ENCODE measurements at places on chromosomes 6 and 20.

DNA sequence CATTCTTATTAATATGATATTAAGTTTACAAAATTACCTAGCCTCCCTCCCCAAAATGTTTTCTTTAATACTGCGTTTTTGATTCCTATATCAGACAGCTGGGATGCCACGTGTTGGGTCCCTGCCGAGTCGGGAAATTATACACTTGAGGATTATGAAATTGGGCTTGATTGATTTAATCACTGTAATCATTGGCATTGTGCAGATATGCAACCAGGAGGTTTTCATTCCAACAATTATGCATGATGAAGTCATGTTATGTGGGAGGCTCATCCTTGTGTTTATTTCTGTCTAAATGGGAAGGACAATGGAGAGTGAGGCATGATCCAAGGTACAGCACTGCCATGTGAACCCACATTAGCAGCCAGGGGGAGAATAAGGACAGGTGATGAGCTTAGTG, 30.6 kb upstream of the RIPOR2 start:
- DNase-seq = peak; percentile 18

DNA sequence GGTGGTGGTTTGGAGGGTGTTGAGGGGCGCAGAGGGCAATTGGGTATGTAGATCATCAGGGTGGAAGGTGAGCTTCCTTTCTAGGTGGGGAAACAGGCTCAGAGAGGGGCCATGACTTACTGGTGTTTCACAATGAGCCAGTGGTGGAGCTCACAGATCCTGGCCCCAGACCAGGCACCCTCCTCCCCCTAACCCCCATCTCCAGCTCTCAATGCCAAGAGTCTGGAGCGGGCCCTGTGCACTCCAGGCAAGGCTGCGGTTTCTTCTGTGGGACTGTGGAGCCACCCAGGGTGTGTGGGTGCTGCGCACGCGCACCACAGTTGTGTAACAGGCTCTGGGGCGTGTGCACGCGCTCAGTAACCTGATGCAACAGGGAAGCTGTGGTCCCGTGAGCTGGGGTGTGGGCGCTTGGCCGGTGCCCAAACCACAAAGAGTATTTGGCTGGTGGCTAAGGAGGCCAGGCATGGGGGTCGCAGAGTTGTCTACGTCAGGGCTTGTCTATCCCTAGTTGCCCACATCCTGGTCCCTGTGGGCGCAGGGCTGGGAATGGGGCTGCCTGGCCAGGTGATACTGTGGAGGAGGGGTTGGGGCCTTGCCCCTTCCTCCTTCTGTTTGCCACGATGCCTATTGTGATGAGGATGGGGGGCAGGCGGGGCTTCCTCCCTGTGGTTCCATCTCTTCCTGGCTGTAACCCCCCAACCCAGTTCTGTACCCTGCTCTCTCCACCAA, 37.5 kb upstream of the MRPS18A start:
- peak; percentile 91 for DNase-seq

GRCh38 chr20:208942-209566, 18.0 kb upstream of the DEFB129 start:
- peak; percentile 52 for DNase-seq

DNA sequence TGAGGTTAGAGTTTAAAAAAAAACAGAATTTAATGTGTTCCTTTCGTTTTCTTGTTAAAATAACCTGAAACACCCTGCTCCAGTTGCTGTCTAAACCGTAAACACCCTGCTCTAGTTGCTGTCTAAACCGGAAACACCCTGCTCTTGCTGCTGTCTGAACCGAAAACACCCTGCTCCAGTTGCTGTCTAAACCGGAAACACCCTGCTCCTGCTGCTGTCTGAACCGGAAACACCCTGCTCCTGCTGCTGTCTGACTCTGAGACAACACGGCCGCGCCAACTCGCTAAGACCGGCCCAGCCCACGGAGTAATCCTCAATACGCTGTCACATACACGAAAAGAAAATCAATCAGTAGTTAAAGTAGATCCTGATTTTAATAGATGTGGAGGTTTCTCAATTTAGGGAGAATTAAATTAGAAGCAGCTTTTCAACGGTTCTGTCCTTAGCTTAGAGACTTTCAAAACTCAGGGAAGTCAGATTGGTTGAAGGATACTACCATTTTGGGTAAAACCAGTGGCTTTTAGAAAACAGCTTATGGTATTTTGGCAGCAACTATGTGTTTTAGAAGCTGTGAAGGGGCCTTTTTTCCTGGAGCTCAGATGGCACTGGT, 98.3 kb downstream of the RAMACL start:
- DNase-seq = peak; percentile 7

- DNase-seq = no peak
Measured at GRCh38 chr6:31386977-31387376, 16.4 kb upstream of the MICA start.

DNA sequence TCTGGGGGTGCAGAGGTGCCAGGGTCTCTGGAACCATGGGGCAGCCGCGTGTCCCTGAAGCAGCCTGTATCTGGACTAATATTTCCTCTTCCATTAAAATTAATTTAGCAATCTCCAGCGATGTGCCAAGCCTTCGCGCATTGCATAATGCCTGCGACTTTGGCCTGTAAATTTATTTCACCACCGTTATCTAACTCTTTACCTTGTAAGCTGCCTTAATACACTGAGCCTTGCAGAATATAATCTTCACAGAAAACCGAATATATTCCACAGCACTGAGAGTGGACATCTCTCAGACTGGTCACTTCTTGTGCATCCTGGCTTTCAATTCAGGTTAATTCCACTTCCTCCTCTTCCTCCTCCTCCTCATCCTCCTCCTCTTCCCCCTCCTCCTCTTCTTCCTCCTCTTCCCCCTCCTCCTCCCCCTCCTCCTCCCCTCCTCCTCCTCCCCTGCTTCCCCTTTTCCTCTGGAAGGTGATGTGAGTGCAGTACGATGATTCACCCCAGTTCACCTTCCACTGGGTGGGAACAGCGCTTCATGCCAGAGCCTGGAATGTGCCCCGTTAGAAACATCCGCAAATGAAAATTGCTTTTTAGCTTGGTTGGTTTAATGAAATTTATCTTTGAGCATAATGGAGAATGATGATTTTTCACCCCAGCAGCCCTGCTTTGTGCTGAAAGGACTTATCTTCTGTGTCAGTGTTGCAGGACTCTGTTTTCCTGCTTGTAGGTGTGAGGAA, 101.4 kb downstream of the CDH4 start:
- no peak for DNase-seq

DNA sequence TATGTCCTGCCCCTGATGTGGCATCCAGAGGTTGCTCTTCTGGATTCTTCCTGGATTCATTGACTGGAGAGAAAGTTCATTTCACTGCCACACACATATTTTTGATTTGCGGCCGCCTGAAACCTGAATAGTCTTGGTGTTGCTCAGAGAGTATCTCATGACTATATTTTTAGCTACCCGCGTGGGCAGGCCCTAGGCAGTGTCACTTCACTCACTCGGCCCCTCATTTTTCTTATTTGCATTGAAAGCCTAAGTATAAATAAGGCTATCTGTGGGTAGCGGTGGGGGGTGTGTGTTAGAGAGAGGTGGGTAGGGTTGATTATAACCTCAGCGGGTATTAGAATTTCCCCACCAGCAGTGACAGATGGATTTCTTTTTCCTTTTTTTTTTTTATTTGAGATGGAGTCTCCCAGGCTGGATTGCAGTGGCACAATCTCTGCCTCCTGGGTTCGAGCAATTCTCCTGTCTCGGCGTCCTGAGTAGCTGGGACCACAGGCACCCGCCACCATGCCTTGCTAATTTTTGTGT, 113.5 kb downstream of the JARID2 start:
- peak; percentile 50 for DNase-seq

GRCh38 chr6:56913285-56914074, 41.4 kb upstream of the BEND6 start:
- DNase-seq = peak; percentile 92

DNA sequence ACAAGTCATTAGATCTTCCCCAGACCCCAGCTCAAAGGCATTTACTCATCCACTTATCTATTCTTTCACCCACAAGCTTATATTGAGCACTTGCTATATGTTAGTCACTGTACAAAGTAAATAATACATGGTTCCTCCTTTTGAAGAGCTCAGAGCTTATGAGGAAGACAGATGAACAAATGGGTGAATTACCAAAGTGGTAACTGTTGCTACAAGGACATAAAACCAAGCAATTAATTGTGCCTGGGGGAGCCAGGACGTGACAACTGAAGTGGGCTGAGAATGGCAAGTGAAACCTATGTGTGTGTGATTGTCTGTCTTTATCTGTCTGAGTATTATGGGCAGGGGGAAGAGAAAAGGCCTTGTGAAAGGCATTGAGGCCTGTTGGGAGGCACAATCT, 45.6 kb upstream of the AKIRIN2 start:
- DNase-seq = no peak

DNA sequence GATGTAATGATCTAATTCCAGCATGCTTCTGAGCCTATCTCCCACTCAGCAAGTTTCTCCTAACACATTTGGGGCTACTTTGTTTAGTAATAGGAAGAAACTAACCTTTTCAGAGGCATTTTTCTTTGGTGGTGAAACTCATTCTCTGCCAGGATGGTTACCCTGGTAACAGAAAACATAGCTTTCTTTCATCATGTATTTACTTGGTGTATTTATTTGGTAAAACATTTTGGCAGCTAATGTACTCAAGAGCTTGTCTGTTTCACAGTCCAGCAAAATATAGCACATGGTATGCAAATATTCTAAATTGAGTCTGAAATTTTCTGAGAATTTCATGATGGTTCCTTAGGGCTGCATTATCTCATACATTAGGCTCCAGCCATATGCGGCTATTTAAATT, 100.0 kb downstream of the SLC35B3 start:
- DNase-seq = no peak

All from NCI-H2171 treated with DMSO at 0.1 percent for 48 hours (cell line).